ENCODE measurements at places on chromosomes 2 and 18.

DNA sequence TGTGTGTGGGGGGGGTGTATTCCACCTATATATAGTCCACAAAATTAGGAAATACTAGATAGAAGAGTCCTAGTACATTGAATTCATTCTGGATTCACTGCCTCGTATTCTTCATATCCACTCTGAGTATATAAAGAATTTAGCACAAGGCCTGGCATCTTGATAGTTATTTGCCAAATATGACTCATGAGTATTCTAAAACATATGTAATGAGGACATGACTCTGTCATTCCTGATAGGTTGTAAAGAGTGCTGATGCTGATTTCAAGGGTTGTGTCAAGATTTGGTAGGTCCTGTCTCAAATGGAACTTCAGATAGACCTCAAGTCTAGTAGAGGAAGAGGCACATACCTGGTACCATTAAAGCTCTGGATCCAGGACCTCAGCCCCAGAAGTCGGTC, 173.4 kb upstream of the BOD1L2 start:
- no peak for DNase-seq

GRCh38 chr2:78411303-78411702, 614.2 kb upstream of the REG3G start:
- DNase-seq, result no peak

- DNase-seq, result no peak
Measured at GRCh38 chr2:195333869-195334268, 323.2 kb upstream of the SLC39A10 start.

DNA sequence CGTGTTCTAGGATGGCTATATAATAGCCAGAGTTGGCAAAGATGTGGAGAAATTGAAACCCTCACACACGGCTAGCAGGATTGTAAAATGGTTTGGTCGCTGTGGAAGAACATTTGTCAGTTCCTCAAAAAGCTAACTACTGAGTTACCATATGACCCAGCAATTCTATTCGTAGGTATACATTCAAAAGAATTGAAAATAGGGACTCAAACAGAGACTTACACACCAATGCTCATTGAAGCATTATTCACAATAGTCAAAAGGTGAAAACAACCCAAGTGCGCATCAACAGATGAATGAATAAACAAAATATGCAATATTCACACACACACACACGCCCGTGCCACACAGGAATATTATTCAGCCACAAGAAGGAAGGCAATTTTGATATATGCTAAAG, 98.7 kb downstream of the PLA2R1 start:
- no peak for DNase-seq

GRCh38 chr2:86671337-86671981, 47.8 kb upstream of the RNF103 start:
- DNase-seq, result no peak

DNA sequence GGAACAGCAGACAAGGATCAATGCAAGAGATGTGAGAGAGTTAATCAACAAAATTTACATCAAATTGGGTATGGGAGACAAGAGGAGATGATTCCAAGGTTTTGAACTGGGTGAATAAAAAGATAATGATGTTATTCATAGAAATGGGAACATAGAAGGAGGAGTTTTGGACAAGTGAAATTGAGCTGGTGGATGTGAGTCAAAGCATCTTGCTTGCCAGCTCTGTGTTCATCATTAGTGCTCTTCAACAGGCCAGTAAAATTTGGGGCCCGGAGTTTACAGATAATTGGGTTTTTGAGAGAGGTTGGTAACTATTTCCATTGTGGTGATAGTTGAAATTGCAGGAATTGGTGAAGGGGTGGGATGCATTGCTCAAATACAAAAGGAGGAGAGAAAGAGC, 69.9 kb upstream of the CAVIN2 start:
- no peak for DNase-seq

DNA sequence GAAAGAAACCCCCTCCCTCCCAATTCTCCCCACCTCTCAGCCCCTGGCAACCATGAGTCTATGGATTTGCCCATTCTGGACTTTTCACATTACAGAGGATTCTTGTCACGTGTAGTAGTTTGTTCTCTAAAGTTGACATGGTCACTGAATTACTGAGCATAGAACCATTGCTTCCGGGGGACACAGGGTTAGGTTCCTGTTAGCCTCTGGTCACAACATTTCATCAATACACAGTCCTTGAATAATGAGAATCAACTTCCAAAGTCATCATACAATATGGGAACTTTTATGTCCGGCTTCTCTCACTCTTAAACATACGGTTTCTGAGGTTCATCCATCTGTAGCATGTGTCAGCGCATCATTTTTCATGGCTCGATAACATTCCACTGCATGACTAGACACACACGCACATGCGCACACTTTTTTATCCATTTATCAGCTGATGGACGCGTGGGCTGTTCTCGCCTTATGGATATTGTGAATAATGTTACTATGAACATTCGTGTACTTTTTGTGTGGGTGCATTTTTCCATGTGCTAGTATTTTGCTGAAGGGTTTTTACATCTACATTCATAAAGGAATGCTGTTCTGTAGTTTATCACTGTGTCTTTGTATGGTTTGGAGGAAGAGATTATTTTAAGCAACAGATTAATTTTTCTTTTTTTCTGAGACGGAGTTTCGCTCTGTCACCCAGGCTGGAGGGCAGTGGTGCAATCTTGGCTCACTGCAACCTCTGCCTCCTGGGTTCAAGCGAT, 48.1 kb downstream of the PARD6G start:
- no peak for DNase-seq

GRCh38 chr2:217797165-217797564, 205.6 kb downstream of the TNS1 start:
- DNase-seq, result no peak

GRCh38 chr2:16559278-16560067, 106.2 kb downstream of the CYRIA start:
- DNase-seq, result no peak

DNA sequence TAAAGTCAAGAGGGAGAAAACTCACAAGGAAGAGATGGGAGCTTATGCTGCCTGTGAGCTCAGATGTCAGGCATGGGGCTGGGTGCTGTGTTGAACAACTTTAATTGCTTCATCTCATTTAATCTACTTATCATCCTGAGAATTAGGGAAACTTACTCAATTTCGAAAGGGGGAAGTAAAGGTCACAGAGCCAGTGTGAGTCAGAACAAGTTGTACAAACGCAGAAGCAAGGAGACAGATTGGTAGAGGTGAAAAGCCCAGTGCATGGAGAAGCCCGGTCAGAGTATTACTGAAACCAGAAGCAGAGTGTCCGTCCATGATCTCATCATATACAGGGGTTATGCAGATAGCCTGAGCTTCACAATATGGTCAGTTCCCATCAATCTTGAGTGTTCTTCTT, 281.1 kb upstream of the POU3F3 start:
- DNase-seq, result no peak

GRCh38 chr2:120109186-120110061, 96.5 kb downstream of the EPB41L5 start:
- no peak for DNase-seq

DNA sequence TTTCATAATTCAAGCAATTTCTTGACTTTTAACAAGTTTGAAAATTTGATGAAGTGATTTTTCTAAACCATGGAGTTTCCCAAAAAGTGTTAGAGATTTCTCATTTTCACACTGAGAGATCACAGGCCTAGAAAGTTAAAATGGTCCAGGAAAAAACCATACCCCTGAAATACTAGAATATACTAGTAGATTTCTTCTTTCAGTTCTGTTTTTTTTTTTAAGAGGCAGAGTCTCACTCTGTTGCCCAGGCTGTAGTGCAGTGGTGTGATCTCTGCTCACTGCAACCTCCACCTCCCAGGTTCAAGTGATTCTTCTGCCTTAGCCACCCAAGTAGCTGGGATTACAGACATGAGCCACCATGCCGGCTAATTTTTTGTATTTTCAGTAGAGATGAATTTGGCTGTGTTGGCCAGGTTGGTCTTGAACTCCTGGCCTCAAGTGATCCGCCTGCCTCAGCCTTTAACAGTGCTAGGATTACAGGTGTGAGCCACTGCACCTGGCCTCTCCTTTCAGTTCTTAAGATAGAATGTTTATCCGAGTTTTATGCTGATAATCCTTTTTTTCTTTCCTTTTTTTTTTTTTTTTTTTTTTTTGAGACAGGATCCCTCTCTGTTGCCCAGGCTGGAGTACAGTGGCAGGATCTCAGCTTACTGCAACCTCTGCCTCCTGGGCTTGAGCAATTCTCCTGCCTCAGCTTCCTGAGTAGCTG, 14.4 kb downstream of the MTHFD2 start:
- no peak for DNase-seq

DNA sequence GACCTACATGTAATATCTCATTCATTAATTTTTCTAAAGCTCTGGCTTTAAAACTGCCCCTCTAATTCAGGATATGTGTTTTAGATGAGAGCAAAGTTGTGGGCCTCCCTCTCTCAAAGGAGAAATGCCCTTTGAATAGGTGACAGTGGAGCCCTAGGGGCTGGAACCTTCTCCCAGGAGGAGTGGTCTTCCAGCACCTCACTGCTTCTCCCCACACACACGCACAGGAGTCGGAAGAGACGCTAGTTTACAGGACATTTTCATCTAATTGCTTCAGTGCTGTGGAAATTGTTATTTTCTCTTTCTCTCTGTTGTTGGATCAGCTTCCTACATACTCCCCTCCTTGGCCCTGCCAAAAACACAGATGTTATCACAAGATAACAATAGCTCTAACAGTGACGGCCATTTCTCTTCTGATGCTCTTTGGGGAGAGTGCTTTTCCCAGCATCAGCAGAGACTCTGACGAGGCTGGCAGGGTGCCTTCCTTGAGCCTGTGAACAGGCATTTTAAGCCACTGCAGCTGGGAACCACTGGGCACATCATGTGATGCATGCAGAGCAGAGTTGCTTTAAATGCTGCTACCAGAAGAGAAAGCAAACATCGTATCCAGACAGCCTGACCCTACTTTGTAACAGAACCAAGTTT, 209.4 kb upstream of the SP5 start:
- no peak for DNase-seq

DNA sequence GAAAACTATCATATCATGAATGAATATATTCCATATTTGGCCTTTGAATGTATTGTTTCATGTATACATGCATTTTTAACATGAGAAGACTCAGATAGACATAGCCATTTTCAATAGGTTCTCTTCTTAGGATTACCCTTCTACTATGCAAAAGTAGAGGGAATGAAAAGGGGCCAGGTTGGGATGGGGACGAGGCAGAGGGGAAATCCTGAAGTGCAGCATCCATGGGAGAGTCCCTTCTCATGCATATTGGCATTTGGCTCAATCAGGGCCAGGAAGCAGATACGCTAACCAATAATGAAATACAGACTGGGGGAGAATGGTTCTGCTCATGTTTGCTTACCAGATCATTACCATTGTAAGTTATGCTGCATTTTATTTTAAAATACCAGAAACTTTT, 475.8 kb downstream of the STK39 start:
- no peak for DNase-seq

DNA sequence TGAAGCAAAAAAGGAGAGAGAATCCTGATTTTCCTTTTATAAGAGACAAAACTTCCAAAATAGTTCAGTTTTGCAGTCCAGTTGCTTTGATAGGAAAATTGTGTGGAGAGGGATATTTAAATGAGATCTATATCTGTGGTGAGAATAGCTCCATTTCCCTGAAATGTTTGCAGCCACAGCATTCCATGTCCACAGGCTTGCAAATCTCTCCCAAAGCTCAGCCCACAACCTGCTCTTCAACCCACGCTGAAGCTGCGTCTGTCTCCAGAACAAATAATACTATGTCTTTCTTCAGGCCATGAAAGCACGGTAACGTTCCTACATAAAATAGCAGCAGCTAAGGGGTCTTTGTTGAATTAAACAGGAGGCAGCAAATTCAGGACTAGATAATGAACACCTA, 31.8 kb downstream of the TMEM17 start:
- no peak for DNase-seq

DNA sequence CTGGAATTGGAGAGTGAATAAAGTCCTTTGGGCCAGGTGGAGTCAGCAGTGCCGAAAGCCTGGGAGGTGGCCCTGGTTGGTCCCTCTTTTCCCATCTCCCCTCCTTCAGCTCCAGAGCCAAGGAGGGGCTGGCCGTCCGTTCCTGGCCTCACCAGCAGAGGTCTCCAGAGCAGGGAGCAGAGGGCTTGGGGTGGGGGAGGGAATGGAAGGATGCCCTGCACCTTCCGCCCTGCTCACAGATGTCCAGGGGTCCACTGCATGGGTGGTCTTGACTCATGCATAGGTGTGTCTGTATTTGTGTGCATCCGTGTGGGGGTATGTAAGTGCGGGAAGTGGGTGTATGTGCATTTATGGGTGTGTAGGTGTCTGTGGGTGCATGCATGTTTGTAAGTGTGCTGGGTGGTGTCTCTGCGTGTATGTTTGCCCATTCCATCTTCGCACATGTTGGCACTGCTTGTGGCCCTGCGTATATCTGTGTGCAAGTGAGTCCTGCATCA, 201.8 kb downstream of the ZFP36L2 start:
- DNase-seq, result peak; percentile 86

- no peak for DNase-seq
Measured at GRCh38 chr2:69693059-69693774, 48.7 kb upstream of the ANXA4 start.

DNA sequence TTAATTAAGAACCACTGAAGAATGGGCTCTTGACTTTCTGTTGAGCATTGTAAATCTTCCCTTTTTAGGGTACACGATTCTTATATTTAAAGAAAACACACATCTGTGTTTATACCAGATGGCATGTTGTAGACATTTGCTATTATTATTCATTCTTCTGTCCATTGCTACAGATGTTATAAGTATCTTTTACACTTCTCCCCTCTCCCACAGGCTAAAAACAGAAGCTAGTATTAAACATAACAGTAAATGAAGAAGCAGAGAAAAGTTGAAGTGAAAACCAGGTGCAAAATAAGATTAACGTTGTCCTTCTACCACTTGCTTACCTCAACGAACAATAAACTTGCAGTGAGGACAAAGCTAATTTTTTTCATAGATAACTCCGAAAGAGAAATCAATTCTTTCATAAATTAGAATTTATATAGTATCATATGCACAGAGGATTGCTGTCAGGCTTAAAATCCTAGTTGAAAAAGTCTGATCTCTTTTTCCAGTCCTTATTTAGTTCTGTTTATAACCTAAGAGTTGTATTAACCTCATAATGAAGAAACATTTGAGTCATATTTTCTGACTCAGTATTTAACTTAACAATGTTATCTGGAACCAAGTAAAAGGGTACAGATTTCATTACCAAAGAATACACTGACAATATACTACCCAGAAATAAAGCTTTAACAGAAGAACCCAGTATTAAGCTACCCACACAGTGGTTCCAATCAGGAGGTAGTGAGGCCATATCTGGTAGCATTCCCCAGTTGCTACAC, 16.4 kb upstream of the ZNF385B start:
- no peak for DNase-seq

- DNase-seq, result peak; percentile 40
Measured at GRCh38 chr2:205763708-205764211, 81.5 kb downstream of the NRP2 start.

- DNase-seq, result no peak
Measured at GRCh38 chr2:106184394-106184793, 9.7 kb downstream of the UXS1 start.

- DNase-seq, result no peak
Measured at GRCh38 chr18:26322890-26323653, 96.8 kb downstream of the TAF4B start.

All from Calu3 (cell line).